ENCODE measurements at places on chromosomes 5 and 9. TPM values are rescaled to one million over a fixed set of nuclear protein-coding genes. Genes with fewer than 3 reads are reported as not detected.

Gene ADAMTSL2
- 5.1 TPM for total RNA-seq

GRCh38 chr9:81896070-81896469 is 32.2 kb upstream of the SPATA31D4 start:
- DNase-seq, result no peak

GRCh38 chr5:142671266-142671665 is 14.6 kb downstream of the FGF1 start:
- no peak for DNase-seq

DNA sequence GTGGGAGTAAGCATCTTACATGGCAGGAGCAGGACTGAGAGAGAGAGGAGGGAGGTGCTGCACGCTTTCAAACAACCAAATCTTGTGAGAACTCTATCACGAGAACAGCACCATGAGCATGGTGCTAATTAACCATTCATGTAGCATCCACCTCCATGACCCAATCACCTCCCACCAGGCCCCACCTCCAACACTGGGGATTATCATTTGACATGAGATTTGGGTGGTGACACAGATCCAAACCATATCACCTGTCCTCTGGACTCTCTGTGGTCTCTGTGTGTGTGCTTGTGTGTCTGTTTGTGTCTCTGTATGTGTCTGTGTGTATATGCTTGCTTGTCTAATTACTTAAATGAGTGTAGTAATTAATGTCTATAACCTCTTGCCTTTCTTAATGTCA is 31.1 kb downstream of the SEC61B start:
- DNase-seq, result no peak

- no peak for DNase-seq
These were observed 452.8 kb upstream of the PTGER4 start for GRCh38 chr5:40226906-40227305.

- DNase-seq, result no peak
These were observed 280.4 kb downstream of the TMEM167A start for GRCh38 chr5:82796643-82797416.

- DNase-seq, result no peak
These were observed 11.6 kb upstream of the WHRN start for GRCh38 chr9:114516913-114517312.

Gene PRDM9
- total RNA-seq, result not detected

Gene NXNL2
- total RNA-seq, result not detected

- no peak for DNase-seq
These were observed 3.4 kb upstream of the COL15A1 start for GRCh38 chr9:98940276-98940675.

DNA sequence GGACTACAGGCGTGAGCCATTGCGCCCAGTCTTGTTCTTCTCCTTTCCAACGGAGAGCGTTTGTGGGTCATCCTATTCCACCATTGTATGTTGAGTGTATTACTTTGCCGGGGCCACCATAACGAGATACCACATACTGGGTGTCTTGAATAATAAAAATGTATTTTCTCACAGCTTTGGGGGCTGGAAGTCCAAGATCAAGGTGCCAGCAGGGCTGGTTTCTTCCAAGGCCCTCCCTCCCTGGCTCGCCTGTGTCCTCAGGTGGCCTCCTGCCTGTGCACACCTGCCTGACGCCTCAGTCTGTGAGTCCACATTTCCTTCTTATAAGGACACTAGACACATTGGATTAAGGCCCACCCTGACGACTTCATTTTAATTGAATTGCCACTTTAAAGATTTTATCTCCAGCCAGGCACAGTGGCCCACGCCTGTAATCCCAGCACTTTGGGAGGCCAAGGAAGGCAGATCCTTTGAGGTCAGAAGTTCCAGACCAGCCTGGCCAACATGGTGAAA is 175.1 kb downstream of the C9orf50 start:
- no peak for DNase-seq

DNA sequence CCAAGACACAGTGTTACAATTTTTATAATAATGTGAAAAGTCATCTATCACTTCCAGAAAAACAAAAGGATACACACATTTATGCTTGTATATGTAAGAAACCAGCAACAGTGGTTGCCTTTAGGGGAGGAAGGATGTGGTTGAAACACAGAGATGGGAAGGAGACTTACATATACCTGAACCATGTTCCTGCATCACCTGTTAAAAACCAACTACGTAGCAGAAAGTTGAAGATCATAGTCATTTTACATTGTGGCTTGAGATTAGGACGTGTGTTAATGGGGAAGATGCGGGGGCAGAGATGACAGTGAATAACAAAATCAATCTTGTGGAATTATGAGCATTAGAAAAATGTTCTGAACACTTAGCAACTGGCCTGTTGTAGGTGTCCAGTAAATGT is 307.3 kb downstream of the MLLT3 start:
- DNase-seq, result no peak

Gene C1QTNF3
- total RNA-seq, result 1.1 TPM

DNA sequence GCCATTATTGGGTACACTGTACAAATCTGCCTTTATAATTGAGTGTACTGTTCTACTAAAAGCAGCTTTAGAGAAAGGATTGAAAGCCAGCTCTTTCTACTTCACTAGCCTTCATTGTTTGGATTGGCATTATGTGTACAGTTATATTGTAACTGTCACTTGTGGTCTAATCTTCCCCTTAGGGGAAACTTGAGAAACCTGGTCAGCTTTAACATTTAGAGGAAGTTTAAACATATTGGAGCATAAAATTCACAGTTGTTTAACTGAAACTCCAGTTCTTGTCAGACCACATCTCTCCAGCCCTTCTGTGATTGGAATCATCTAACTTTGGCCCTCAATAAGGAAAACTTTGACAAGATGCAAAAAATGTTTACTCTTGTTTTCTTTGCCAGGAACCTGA is 24.6 kb downstream of the PIK3R1 start:
- no peak for DNase-seq

- no peak for DNase-seq
These were observed 77.3 kb downstream of the WNK2 start for GRCh38 chr9:93261281-93261680.

GRCh38 chr9:125400725-125401716 is 139.4 kb downstream of the GAPVD1 start:
- DNase-seq, result no peak

DNA sequence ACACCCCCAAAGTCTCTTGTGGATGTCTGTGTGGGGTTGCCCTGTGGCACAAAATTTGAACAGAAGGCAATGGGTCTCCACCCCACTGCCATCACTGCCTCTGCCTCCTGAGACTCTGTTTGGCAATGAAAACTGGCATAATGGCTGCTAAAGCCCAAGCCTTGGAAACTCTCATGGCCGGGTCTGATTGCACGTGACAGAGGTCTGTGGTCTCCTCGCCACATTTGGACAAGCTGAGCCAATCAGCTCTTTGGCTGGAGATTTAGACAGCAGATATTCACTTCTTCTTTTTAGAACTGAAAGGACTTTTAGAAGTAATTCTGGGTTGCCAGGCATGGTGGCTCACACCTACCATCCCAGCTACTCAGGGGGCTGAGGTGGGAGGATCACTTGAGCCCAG is 5.5 kb downstream of the GGTA1 start:
- DNase-seq, result no peak

GRCh38 chr5:158384535-158385481 is 525.9 kb upstream of the CLINT1 start:
- DNase-seq, result no peak

Gene PPP3R2
- total RNA-seq, result not detected

Gene SLC12A2
- 11.0 TPM for total RNA-seq

DNA sequence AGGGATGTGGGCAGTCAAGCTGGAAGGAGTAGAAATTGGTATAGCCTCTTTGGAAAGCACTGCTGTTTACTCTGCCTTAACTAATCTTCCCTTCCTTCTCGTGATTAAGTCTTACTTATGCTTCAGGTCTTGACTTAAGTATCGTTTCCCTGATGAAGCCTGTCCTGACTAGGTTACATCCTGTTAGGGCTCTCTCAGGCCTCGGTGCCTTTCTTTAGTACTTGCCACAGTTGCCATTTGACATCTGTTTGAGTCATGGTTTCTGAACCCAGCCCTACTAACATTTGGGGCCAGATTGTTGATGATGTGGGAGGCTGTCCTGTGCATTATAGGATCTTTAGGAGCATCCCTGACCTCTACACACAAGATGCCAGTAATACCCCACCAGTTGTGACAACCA is 94.4 kb downstream of the GAPVD1 start:
- DNase-seq, result no peak

- DNase-seq, result no peak
These were observed 9.5 kb downstream of the SPDL1 start for GRCh38 chr5:169592937-169593650.

Gene SIT1
- 0.32 TPM for total RNA-seq

Gene AMACR
- 6.5 TPM for total RNA-seq

Gene ADAMTS13
- 3.1 TPM for total RNA-seq

Gene OTP
- total RNA-seq, result not detected

GRCh38 chr5:137836298-137836697 is 31.4 kb upstream of the MYOT start:
- no peak for DNase-seq

GRCh38 chr9:70421272-70422180 is 7.1 kb upstream of the KLF9 start:
- DNase-seq, result no peak

GRCh38 chr5:75571547-75571946 is 39.7 kb upstream of the ANKDD1B start:
- DNase-seq, result no peak

DNA sequence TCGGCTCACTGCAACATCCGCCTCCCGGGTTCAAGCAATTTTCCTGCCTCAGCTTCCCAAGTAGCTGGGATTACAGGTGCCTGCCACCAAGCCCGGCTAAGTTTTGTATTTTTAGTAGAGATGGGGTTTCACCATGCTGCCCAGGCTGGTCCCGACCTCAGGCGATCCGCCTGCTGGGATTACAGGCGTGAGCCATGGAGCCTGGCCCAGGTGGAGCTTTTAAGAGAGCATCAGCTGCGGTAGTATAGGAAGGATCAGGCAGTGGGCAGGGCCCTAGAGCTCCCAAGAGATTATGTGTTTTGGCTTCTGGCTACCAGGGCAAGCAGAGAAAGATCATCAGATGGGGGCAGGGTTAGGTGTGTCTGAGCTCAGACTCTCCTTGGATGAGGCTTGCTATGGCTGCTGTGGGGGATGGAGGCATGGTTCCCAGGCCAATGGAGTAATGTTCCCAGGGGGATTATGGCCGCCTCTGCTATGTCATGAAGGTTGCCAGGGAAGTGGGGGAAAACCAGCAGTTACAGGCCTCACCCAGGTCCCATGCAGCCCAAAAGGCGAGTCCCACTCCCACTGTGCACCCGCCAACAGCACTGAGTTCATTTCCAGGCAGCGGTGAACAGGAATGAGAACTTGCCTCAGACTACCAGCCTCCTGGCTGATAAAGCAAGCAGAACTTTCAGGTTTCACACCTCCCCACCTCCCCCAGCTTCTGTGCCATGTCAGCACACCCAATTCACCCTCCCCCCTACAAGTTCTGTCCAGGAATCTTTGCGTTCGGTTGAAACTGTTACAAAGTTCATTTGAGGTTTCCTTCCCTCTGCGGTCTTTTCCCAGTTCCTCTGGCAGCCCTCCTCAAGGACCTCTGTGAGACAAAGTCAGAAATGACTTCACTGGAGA is 507.6 kb downstream of the SPATA31D1 start:
- DNase-seq, result peak; percentile 29

- no peak for DNase-seq
These were observed 661.5 kb upstream of the NUDT12 start for GRCh38 chr5:104223885-104224773.

DNA sequence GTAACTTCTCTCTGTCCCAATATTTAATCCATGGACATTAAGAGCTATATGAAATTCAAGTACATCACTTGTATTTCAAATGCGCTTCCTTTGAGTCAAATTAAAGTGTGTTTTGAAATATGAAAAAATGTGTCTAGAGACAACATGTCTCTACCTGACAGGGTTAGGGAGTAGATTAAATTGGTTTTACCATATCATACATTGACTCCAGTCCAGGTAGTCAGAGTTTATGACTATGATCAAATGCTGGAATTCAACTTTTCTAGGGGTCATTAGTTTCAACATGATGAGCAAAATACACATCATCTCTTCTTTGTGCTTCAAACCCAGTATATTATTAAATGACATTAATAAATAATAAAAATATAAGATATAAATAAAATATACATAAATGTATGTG is 259.2 kb downstream of the CDH10 start:
- DNase-seq, result no peak

Gene FOXD4L4
- total RNA-seq, result not detected

DNA sequence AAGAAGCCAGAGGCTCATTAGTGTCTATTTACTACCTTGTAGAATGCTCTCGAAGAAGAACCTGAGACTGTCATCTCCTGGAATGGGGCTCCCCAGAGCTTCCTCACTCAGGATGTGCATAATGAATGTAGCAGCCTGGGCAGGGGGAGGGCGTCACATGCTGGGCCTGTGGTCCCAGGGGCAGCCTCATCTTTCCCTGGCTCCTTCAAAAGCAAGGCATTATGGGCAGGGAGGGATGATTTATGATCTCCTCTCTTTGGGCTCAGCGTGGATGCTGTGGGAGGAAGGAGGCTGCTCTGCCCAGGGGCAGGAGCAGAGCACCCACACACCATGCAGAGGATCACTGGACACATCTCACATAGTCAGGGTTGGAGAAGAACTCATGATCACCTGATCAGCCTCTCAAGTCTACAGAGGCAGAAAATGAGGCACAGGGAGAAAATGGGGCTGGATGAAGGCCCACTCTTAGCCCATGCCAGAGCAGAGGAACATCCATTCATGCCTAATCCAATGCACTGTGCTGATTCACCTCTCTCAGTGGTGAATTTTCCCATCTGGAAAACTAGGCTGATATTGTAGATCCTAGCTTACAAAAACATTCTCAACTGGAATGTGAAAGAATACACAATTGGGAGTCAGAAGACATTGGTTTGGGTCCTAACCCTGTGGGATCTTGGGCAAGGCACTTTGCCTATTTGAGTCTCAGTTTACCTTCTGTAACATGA is 173.7 kb downstream of the CARTPT start:
- DNase-seq, result no peak

Gene MOB3B
- total RNA-seq, result 1.7 TPM

Gene TMEM215
- total RNA-seq, result not detected

DNA sequence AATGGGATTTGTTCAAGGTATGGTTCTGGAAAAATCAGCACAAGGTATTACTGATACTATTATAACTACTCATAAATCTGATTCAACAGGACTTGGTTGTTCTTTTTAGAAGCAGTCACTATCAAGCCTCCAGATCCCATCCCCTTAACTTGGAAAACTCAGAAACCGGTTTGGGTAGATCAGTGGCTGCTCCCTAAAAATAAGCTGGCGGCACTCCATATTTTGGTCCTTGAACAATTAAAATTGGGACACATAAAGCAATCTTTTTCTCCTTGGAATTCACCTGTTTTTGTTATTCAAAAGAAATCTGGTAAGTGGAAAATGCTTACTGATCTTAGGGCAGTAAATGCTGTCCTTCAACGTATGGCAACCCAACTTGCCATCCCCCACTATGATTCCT is 104.2 kb downstream of the SYK start:
- DNase-seq, result no peak

GRCh38 chr5:1536322-1536845 is 12.6 kb upstream of the LPCAT1 start:
- DNase-seq, result peak; percentile 19

DNA sequence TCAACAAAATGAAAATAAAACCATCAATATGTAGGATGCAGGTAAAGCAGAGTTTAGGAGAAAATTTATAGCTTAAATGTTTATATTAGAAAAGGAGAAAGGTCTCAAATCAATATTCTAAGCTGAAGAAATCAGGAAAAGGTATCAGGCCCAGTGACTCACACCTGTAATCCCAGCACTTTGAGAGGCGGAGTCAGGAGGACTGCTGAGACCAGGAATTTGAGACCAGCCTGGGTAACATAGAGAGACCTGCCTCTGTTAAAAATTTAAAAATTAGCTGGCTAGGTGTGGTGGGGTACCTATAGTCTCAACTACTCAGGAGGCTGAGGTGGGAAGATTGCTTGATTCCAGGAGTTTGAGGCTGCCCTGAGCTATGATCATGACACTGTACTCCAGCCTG is 32.2 kb downstream of the CCDC69 start:
- no peak for DNase-seq

Data from left ventricle myocardium superior (tissue), 1 donor.